ENCODE measurements at places on chromosomes 5 and 9.

DNA sequence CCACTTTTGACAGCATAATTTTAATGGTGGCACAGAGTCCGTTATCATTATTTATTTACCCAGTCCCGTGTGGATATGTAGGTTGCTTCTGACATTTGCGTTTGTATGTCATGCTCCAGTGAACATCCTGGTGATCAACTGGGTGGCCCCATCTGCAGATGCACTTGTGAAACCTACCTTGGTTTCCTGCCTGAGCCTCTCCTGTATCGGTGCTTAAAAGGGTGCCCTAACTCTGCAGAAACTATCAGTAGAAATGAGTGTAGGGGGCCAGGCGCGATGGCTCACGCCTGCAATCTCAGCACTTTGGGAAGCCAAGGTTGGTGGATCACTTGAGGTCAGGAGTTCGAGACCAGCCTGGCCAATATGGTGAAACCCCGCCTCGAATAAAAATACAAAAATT, 92.1 kb upstream of the IER5L start:
- DNase-seq = no peak

GRCh38 chr5:173309731-173310130, 18.5 kb downstream of the STC2 start:
- no peak for DNase-seq

DNA sequence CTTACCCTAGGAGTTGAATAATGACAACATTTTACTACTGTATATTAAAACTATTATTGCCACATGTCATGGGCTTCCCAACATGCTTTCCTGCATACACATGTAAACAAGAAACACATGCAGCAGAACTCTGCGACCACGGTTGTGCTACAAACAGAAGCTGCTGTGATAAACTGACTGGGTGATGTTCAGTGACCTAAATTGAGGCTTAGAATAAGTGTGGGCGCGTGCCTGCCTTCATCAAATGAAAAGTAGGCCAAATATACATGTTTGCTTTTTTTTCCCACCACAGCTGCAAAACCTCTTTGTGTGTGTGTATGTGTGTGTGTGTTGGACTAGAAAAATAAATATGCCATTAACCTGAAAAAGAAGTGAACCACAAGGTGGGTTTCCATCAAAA, 1202.1 kb downstream of the PTPRD start:
- DNase-seq = no peak

DNA sequence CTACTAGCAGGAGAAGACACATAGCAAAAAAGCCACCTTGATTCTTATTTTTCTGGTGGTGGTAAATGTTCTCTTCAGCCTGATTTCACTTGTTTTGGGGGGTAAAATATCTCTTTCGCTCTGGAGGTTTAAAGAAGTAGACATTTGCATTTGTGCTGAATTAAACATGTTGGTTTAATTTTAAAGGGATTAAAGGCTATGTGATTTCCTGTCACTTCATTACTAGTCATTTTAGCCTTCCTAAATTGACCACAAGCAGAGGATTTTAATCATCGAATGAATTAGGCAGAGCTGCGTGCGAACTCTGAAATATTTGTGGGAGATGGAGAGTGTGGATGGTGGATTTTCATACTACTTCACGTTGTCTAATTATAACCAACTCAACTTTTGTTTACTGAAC, 4.8 kb downstream of the RASGRF2 start:
- DNase-seq = no peak

- no peak for DNase-seq
Observed at GRCh38 chr9:135315572-135315971, 164.0 kb upstream of the PPP1R26 start.

- DNase-seq = no peak
Observed at GRCh38 chr9:92637326-92637725, 32.6 kb downstream of the IPPK start.

GRCh38 chr5:160749026-160749425, 103.0 kb downstream of the ATP10B start:
- DNase-seq = no peak

GRCh38 chr5:122985006-122985700, 51.4 kb downstream of the PPIC start:
- no peak for DNase-seq

GRCh38 chr9:123358181-123358905, 2.3 kb downstream of the CRB2 start:
- DNase-seq = no peak

- DNase-seq = peak; percentile 76
Observed at GRCh38 chr9:8660383-8660782, 860.8 kb upstream of the DMAC1 start.

DNA sequence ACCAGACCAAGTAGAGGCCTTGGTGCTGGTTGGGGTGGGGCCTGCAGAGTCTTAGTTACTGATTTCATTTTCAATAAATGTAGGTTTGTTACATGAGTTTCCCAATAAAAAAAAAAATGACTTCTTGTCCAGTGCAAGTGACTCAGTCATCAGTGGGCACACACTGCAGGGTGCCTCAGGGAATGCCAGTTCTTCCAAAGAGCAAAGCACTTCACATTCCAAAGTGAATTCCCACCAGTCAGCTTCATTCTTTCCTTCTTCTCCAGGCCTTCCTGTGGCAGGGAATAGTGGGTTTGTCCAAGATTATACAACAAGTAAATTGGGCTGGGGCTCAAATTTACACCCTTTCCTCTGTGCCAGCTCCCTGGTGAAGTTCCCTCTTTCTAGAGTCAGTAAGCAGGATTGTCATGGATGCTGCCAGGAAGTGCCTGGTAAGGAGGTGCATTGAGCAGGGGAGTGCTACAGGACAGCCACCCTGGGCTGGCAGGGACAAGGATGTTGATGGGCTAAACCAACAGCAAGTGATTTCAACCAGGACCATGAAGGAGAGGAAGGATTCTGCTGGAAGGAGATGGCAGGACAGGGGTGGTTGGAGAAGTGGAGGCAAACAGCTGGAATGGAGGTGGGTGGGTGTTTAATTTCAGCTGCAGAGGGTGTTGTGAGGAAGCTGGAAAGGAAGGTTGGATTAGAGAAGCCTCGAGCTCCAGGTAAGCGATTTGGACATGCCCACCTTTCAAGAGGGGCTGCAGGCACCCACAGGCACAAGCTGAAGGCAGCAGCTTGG, 3.7 kb upstream of the B4GALT7 start:
- no peak for DNase-seq

DNA sequence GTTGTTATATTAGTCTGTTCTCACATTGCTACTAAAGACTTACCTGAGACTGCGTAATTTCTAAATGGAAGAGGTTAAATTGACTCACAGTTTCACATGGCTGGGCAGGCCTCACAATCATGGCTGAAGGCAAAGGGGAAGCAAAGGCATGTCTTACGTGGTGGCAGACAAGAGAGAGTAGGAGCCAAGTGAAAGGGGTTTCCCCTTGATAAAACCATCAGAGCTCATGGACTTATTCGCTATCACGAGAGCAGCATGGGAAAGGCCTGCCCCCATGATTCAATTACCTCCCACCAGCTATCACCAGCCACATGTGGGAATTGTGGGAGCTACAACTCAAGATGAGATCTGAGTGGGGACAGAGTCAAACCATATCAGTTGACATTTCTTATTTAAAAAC, 374.5 kb upstream of the RORB start:
- DNase-seq = no peak

DNA sequence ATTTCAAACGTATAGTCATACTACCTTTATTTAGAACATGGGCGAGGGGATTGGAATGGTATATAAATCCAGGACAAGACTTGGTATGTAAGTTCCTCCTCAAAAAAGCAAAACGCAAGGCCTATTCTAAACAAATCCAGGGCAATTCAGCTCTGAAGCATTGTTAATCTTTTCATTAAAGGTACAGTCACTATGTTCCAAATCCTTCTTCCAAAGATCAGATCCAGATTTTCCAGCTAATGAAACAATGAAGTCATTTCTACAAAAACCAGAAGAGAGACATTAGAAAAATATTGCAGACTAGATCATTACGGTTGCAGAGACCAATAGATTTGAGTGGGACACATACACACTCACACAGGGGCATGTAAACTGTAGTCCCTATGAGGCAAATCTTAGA, 116.1 kb upstream of the BNC2 start:
- no peak for DNase-seq

GRCh38 chr5:153745778-153746395, 255.4 kb downstream of the GRIA1 start:
- no peak for DNase-seq

DNA sequence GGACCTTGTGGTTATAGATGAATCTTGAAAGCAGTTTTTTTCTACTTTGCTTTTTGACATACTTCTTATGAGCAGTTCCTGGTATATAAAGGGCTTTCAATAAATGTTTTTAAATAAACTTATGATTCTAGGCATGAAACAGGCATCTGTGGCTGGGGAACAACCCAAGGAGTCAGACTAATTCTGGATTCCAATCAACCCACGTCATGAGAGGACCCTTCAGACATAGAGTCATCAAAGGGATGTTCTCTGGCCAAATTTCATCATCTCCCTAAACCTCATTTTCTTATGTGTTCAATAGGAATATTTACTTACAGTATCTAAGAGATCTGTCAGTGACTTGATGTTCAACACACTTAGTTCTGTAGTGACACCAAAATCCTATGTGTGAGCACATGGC, 243.8 kb upstream of the ZNF462 start:
- no peak for DNase-seq

GRCh38 chr9:133057006-133057405, 4.8 kb upstream of the CEL start:
- DNase-seq = no peak

- peak; percentile 49 for DNase-seq
Observed at GRCh38 chr5:53211799-53212198, 102.2 kb upstream of the MOCS2 start.

DNA sequence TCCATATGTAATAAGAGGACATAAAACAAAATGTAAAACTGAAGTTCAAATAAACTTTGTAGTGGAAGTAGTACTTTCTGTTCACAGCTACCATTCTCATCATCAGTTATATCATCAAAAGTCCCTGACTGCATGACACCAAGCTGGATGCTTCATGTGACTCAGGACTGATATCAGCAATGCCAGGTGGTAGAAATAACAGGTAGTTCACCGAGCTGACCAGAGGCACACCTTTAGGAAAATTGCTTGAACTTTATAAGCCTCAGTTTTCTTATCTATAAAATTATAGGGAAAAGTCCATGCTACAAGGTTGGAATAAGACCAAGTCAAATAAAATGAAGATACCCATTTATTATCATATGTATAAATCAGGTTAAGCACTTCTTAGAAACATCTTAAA, 124.9 kb upstream of the PTGER4 start:
- no peak for DNase-seq

Data from NB4 (cell line).